Gastrocnemius medialis (tissue), 4 donors: ENCODE measurements at places on chromosomes 7 and 10.

- no peak for DNase-seq
- H3K4me1 ChIP-seq: no peaks in the 10 kb centered on the region
- no peak overlapping the region for H3K4me3 ChIP-seq
- no peak overlapping the region for H3K27ac ChIP-seq
Measured at GRCh38 chr7:31782411-31782991, 95.5 kb downstream of the PPP1R17 start.

DNA sequence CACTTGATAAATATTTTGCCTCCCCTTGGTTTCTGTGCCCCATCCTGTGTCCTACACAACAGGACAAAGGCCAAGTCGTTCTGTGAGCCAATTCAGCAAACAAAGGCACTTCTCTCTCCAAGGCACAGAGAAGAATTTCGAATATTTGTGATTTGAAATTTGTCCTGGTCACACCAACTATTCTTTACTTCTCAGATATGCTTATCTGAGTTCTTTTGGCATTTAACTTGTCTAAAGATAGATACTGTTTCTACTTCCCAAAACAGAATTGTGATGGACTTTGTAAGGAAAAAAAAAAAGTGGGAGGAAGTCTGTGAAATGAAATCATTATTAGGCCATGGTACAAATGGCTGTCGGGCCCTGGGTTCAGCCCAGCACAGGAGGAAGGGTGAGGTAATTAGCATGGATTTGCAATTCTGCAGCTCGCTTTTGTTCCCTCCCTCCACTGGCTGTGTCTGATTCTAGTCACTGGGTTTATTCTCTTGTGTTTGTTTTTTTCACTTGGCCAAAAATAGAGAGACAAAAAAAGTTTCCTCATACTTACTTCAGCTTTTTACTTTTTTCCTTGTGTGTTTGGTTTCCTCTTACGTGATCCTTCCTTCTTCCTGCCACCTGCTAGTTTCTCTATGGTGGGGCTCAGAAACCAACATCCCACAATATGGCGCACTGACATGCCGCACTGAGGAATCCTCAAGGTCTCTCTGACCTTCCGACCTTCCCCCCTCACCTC is 108.2 kb upstream of the MKLN1 start:
- DNase-seq: peak; percentile 56
- H3K36me3 ChIP-seq: no peaks in the 10 kb centered on the region
- peak overlapping the region; percentile 53 for H3K27ac ChIP-seq
- H3K4me1 ChIP-seq: peaks cover 22% of the 10 kb centered on the region
- H3K27me3 ChIP-seq: no peaks in the 10 kb centered on the region
- no peak overlapping the region for H3K4me3 ChIP-seq

GRCh38 chr10:53403688-53404087 is 631.1 kb upstream of the MBL2 start:
- no peaks in the 10 kb centered on the region for H3K27me3 ChIP-seq
- no peak overlapping the region for H3K27ac ChIP-seq
- H3K4me1 ChIP-seq: no peaks in the 10 kb centered on the region
- no peak overlapping the region for H3K4me3 ChIP-seq
- no peaks in the 10 kb centered on the region for H3K36me3 ChIP-seq

GRCh38 chr7:13822678-13823077 is 166.8 kb downstream of the ETV1 start:
- H3K27me3 ChIP-seq: no peaks in the 10 kb centered on the region
- DNase-seq: no peak
- no peaks in the 10 kb centered on the region for H3K4me1 ChIP-seq
- H3K36me3 ChIP-seq: no peaks in the 10 kb centered on the region
- H3K27ac ChIP-seq: no peak overlapping the region

DNA sequence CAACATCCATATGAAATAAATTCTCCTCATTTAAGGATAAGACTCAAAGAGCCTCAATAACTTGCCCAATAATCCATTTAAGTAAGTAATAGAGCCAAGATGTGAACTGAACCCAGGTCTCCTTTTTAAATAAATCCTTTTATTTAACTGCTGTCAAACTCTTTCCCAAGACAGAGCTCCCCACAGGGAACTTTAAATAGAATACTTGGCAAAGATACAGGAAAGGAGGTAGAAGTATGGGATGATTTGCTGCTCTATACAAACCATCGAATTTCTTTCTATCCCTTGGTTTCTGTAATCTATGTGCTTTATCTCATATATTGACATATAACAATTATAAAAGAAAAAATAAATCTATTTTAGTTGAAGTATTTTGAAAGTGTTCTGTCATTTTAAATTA is 295.9 kb downstream of the CSTF2T start:
- H3K27me3 ChIP-seq: no peaks in the 10 kb centered on the region
- no peaks in the 10 kb centered on the region for H3K36me3 ChIP-seq
- peaks cover 40% of the 10 kb centered on the region for H3K4me1 ChIP-seq
- no peak for DNase-seq
- H3K4me3 ChIP-seq: no peak overlapping the region

DNA sequence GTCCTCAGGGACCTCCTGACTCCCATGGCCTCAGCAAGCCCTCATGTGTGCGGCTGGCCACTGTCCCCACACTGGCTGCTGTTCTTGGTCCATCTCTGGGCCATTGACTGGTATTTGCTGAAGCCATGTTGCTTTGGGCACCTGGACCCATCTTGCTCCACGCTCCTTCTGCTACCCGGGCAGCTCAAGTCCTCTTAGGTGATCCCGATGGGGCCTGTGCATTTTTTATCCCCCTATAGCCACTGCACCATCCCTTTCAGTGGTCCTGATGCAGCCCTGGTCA is 16.7 kb downstream of the RAMP3 start:
- H3K36me3 ChIP-seq: no peaks in the 10 kb centered on the region
- no peak for DNase-seq
- no peak overlapping the region for H3K4me3 ChIP-seq
- H3K4me1 ChIP-seq: no peaks in the 10 kb centered on the region
- H3K27ac ChIP-seq: no peak overlapping the region
